ENCODE measurements at places on chromosomes 5 and 9.
A peak's percentile ranks its signal among the peaks of the same experiment; 100 is the strongest.

DNA sequence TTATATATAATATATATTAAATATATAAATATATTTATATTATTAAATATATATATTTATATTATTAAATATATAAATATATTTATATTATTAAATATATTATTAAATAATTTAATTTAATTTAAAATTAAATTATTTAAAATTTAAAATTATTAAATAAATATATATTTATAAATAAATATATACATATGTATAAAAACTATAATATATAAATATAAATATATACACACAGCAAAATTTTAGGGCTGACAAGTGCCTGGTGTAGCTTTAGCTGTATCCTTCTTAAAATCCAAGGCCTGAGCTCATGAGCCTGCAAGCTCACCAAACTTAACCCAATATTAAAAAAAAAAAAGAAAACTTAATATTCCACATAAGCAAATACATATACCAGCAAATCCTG, 53.2 kb downstream of the UBAP2 start:
- DNase-seq: no peak

GRCh38 chr5:146751054-146751453, 127.5 kb downstream of the PPP2R2B start:
- no peak for DNase-seq

GRCh38 chr5:96963267-96963666, 27.4 kb downstream of the LNPEP start:
- peak; percentile 90 for DNase-seq

GRCh38 chr9:86945728-86946200, 1.5 kb downstream of the GAS1 start:
- DNase-seq: no peak

DNA sequence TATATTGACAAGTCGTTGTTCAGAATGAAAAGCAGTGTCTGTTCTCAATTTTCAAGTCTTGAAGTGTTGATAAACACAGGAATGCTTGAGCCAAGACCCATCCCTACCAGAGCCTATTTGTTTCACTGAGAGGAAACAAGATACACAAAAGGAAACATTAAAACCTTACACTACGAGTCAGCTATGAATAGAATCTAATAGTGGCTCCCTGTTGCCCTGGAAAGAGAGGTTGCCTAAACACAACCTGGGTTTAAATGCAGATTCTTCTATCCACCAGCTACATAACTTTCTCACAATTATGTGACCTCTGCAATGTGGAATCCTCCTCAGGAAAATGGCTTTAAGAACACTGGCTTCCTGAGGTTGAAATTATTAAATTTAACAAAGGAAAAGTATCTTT, 29.1 kb upstream of the BNC2 start:
- DNase-seq: no peak

DNA sequence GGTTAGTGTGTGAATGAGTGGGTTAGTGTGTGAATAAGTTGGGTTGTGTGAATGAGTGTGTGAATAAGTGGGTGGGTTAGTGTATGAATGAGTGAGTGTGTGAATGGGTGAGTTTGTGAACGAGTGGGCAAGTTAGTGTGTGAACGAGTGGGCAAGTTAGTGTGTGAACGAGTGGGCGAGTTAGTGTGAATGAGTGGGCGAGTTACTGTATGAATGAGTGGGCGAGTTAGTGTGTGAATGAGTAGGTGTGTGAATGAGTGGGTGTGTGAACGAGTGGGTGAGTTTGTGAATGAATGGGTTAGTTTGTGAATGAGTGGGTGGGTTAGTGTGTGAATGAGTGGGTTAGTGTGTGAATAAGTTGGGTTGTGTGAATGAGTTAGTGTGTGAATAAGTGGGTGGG, 34.7 kb downstream of the NKD2 start:
- DNase-seq: no peak

Data from common myeloid progenitor, CD34-positive (primary cell).